Hypothalamus (tissue), 51 donors: ENCODE measurements at places on chromosomes 4 and X.

DNA sequence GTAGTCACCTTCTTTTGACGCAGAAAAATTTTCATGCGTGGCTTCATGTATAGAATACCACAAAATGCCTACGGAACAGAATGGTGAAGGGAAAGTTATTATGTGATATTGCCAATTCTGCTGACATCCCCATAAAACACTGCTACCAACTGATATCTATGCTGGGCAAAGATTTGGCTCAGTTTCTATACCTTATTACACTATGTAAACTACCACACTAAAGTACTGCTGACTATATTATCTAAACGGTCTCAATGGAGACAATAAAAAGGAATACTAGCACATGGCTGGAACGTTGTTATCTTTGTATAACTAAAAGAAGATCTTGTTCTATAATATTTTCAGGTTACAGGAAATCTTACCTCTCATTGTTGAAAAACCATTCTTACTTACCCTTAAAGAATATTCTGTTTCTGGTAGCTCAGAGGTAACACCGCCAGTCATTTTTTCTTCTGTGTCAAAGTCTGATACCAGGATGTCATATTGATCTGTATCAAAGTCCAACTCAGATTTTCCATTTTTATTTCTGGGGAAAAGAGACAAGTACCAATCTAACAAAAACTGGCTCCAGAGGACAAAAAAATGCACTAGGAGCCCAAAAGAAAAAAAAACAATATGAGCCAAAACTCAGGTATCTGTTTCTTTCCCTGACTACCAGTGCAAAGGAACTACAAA is 18.9 kb downstream of the MORC4 start:
- DNase-seq = no peak

DNA sequence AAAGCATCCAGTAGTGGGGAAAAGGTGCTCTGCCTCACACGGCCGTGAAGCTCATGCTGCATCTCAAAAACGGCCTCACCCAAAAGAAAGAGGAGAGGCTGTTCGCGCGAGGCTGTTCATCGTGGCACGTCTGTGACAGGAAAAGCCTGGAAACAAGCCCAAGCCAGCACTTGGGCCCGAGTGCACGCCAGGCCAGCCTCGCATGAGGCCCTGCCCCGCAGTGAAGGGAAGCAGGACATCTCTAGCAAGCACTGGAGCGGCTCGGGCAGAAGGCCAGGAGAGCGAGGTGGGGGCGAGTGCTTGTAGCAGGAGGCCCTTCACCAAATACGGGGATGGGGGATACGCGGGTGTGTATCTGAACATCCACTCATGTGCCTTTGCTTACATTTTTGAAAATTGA is 39.9 kb upstream of the MXD4 start:
- no peak for DNase-seq

GRCh38 chr4:39713691-39714090 is 15.8 kb downstream of the UBE2K start:
- DNase-seq = no peak

GRCh38 chr4:143215873-143216272 is 31.2 kb downstream of the USP38 start:
- no peak for DNase-seq

DNA sequence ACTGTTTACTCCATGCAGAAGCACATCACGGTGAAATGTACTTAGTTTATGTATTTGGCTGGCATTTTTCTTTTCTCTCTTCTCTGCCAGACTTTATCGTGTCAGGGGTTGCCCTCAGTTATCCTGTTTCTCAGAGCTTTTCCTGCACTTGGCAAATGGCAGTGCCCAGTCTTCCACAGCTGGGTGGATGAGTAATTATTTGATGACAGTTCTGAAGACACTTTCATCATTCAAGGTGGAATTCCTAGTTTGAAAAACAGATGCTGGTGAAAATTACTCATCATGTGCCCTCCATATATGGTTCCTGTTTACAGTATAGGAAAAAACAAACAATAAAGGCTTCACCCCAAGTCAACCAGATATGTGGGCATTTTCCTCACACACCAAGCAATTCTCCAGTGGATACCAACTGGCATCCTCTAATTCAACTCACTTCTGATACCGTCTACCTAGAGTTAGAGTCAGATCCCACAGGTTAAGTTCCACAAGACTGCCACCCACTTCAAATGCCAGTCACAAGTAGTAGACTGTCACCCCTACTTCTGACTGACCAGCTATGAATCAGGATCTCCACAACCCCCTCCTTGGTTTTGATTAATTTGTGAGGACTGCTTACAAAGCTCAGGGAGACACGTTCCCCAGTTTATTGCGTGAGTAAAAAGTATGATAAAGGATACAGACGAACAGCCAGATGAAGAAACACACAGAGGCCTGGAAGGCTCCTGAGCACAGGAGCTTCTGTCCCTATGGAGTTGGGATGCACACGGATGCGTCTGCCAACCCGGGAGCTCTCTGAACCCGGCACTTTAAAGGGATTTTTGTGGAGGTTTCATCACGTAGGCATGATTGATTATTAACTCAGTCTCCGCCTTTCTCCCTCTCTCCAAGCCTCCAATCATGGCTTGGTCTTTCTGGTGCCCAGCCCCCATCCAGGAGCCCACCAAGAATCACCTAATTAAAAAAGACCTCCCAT is 72.9 kb downstream of the CLDN34 start:
- DNase-seq = no peak

DNA sequence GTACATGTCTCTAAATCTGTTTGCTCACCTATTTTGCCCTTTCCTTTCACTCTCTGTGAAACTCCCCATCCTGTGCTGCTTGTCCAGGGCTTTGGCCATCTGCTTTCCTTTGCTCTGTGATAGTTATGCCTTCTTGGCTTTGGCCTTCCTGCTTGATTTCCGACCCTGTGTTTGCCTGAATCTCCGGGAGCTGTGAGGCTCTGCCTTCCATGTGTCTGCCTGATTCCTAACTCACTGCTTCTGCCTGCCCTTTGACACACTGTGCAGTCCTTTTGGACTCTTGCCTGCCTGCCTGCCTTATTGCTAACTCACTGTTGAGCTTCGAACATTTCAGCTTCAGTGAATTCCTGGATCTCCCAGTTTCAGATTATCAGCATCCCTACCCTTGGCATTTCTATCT is 143.1 kb downstream of the C4orf33 start:
- no peak for DNase-seq

DNA sequence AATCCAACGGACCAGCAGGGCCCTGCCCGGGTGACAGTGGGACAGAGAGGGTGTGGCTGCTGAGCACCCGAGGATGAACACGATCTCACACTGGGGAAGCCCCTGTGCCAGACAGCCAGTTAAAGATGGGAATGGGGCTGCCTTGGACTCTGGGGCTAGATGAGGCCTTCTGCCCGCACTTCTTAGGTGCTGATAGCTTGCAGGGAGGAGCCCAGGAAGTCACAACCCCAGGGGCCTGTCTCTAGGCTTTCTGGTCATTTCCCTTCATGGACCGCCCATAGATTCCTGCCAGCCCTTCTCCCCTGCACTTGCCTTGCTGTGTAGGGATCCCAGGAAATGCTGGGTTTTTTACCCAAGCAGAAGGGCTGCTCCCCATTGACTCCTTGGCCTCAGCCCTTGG is 6.2 kb downstream of the ZNF275 start:
- no peak for DNase-seq

- DNase-seq = no peak
Observed at GRCh38 chrX:40055495-40055894, 42.3 kb downstream of the BCOR start.

- no peak for DNase-seq
Observed at GRCh38 chr4:90572996-90573395, 445.8 kb downstream of the CCSER1 start.

- DNase-seq = no peak
Observed at GRCh38 chr4:182582245-182582644, 334.9 kb downstream of the DCTD start.

- no peak for DNase-seq
Observed at GRCh38 chr4:39613093-39613656, 25.5 kb downstream of the SMIM14 start.

DNA sequence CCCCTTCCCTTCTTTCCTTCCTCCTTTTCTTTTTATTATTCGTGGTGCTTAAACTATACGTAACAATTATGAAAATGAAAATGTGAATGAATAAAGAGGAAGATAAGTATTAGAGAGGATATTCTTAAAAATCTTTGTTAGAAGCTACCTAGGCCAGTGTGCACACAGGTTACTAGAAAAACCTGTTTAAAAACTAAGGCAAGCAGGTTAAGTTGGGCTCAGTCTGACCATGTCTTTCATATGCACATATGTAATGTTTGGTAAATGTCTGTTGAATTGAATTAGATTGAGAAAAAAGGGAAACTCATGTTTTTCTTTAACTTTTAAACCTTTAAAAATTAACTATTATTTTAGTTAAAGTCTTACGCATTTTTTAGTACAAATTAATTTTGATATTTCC is 7.8 kb downstream of the SHROOM3 start:
- DNase-seq = no peak
